Suprapubic skin (tissue), 4 donors: ENCODE measurements at places on chromosomes 6 and 20. TPM values are rescaled to one million over a fixed set of nuclear protein-coding genes. Genes with fewer than 3 reads are reported as not detected.

- DNase-seq = no peak
- H3K4me3 ChIP-seq = no peak overlapping the region
Measured at GRCh38 chr6:15735567-15736265, 72.9 kb upstream of the DTNBP1 start.

DNA sequence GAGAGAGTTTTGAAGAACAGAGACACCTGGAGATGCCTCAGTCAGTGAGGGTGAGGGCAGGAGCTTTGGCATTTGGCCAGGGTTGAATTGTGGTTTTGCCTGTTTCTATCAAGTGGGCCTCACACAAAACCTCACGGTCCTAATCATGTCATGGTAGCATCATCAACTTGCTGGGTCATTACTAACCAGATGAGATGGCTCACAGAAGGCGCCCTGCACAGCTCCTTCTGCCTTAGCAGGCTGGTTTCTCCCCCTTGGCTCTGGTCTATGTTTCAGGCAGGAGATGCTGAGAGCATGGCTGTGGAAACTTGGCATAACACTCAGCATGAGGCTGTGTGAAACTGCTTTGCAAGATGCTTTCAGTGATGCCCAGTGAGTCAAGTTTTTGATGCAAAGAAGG, 99.3 kb downstream of the LRRC1 start:
- no peak overlapping the region for H3K4me3 ChIP-seq
- DNase-seq = no peak
- H3K4me1 ChIP-seq = no peaks in the 10 kb centered on the region
- peaks cover 12% of the 10 kb centered on the region for H3K36me3 ChIP-seq
- H3K27me3 ChIP-seq = no peaks in the 10 kb centered on the region

- no peak for DNase-seq
- H3K4me1 ChIP-seq = no peaks in the 10 kb centered on the region
- H3K4me3 ChIP-seq = no peak overlapping the region
- H3K36me3 ChIP-seq = no peaks in the 10 kb centered on the region
- H3K27me3 ChIP-seq = no peaks in the 10 kb centered on the region
- H3K27ac ChIP-seq = no peak overlapping the region
Measured at GRCh38 chr6:162554531-162554930, 173.0 kb downstream of the PRKN start.

DNA sequence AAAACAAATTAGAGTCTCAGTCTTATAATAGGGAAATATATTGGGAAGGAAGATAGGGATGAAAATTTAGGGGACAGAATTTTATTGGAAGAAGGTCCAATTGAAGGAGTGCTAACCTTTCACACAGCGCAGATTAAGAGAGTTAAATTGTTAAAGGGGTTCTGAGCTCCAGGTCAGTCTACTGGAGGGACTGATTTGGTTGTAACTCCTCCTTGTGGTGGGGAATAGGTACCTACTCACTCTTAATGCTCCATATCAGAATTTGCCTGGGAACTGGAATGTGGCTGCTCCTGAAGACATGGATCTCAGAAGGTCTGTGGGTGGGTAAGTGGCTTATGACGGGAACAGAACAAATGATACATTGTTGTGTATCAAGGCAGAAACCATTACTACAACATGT, 143.5 kb downstream of the FLRT3 start:
- no peaks in the 10 kb centered on the region for H3K4me1 ChIP-seq
- no peaks in the 10 kb centered on the region for H3K27me3 ChIP-seq
- no peak overlapping the region for H3K27ac ChIP-seq
- no peak overlapping the region for H3K4me3 ChIP-seq

GRCh38 chr6:3326184-3326971, 67.6 kb downstream of the PSMG4 start:
- H3K27ac ChIP-seq = no peak overlapping the region
- no peak for DNase-seq
- H3K36me3 ChIP-seq = no peaks in the 10 kb centered on the region
- peaks cover 10% of the 10 kb centered on the region for H3K4me1 ChIP-seq
- no peaks in the 10 kb centered on the region for H3K27me3 ChIP-seq

- H3K36me3 ChIP-seq = no peaks in the 10 kb centered on the region
- H3K4me1 ChIP-seq = no peaks in the 10 kb centered on the region
- DNase-seq = no peak
- H3K4me3 ChIP-seq = no peak overlapping the region
- no peak overlapping the region for H3K27ac ChIP-seq
- no peaks in the 10 kb centered on the region for H3K27me3 ChIP-seq
Measured at GRCh38 chr6:106702451-106703110, 73.2 kb downstream of the QRSL1 start.

DNA sequence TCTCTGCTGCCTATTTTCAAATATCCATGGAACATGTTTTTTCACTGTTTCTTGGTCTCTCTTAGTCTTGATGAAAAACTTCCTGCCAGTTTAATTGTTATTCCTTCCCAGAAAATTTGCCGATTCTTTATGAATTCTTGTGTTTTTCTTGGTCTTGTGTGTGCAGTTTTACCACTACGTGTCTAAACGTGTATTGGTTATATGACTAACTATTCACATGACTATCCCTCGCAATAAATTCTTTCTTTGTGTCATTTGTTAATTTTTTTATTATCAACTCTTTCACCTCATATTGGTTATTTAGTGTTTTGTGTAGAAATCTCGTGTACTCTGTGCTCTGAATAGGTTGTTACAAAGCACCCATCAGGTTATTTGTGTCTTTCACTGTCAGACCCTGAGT, 315.4 kb downstream of the HAO1 start:
- H3K4me3 ChIP-seq = no peak overlapping the region

DNA sequence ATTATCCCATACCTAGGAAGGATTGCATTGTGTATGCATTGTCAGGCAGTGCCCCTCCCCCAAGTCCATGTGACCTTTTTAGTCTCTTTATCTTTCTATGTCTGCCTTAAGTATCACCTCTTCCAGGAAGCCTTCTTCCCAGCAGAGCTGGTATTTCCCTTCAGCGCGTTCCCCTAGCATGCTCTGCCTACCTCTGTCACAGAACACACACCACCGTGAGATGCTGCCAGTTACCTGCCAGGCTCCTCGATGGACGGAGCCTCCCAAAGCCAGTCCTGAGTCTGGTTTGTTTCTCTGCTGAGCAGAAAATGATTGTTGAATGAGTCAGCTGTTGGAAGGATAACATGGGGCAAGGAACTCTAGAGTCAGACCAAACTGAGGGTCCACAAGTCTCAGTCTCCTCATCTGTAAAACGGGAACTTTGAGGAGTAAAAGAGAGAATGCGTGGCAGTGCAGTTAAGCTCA, 11.3 kb upstream of the ZNF335 start:
- DNase-seq = no peak
- H3K27ac ChIP-seq = no peak overlapping the region
- no peaks in the 10 kb centered on the region for H3K4me1 ChIP-seq
- H3K27me3 ChIP-seq = no peaks in the 10 kb centered on the region

GRCh38 chr6:156557251-156557910, 219.8 kb upstream of the ARID1B start:
- no peaks in the 10 kb centered on the region for H3K4me1 ChIP-seq
- no peak overlapping the region for H3K27ac ChIP-seq
- no peaks in the 10 kb centered on the region for H3K27me3 ChIP-seq
- no peaks in the 10 kb centered on the region for H3K36me3 ChIP-seq

- H3K27me3 ChIP-seq = no peaks in the 10 kb centered on the region
- H3K36me3 ChIP-seq = no peaks in the 10 kb centered on the region
- H3K4me3 ChIP-seq = no peak overlapping the region
- H3K27ac ChIP-seq = no peak overlapping the region
- H3K4me1 ChIP-seq = no peaks in the 10 kb centered on the region
- DNase-seq = no peak
Measured at GRCh38 chr6:130269969-130270635, 47.4 kb upstream of the SAMD3 start.

GRCh38 chr6:52962701-52963100, 32.4 kb downstream of the GSTA4 start:
- H3K27me3 ChIP-seq = no peaks in the 10 kb centered on the region
- DNase-seq = no peak
- no peak overlapping the region for H3K27ac ChIP-seq
- no peak overlapping the region for H3K4me3 ChIP-seq
- H3K4me1 ChIP-seq = no peaks in the 10 kb centered on the region

The RIMS1 gene
- 9.7 TPM for total RNA-seq

The MAP3K4 gene
- total RNA-seq = 39.2 TPM

The ADGRG6 gene
- total RNA-seq = 56.6 TPM
